ENCODE measurements at places on chromosomes 1 and 21.

DNA sequence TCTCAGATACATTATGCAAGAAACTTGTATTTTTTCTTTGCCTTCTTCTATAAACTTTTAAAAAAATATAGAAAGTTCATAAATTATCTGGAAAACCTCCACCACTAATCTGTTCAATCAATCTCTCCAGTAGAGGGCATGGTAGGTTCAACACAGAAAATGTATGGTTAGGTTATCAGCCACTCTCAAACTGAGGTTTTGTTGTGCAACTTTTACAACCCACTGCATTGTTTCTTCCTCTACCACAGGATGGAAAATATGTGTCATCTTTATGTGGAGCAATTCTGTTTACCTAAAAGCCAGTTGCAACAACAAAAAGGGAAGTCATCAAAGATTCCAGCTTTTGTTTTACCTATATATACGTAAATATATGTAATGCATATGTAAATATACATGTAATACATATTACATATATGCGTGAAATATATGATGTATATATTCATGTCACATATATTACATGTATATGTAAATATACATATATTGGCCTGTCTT is 3.0 kb upstream of the RGS2 start:
- DNase-seq, result peak; percentile 45

GRCh38 chr1:15402809-15403450 is 6.8 kb upstream of the EFHD2 start:
- no peak for DNase-seq

DNA sequence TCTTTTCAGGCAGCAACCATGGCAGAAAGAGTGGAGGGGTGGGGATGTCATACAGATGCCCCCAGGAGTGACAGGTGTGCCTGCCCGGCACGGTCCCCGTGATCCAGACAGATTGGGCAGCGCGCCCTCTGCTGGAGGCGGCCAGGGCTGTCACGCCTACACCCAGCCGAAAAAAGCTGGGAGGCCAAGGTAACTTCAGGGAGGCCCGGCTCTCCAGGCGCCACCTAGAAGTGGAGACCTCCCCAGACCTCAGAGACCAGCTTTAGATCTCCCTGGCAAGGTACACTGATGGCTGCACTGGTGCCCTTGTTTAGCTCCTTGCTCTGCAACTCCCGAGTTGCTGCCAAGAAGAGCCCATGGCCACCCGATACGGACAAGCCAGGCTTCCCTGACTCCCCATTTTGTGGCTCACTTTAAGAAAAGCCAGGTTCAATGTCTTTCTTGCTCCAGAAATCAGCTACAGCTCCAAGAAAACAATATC is 6.6 kb downstream of the GOLT1A start:
- DNase-seq, result peak; percentile 55

- DNase-seq, result peak; percentile 46
Observed at GRCh38 chr1:110380672-110381283, 10.0 kb downstream of the SLC16A4 start.

DNA sequence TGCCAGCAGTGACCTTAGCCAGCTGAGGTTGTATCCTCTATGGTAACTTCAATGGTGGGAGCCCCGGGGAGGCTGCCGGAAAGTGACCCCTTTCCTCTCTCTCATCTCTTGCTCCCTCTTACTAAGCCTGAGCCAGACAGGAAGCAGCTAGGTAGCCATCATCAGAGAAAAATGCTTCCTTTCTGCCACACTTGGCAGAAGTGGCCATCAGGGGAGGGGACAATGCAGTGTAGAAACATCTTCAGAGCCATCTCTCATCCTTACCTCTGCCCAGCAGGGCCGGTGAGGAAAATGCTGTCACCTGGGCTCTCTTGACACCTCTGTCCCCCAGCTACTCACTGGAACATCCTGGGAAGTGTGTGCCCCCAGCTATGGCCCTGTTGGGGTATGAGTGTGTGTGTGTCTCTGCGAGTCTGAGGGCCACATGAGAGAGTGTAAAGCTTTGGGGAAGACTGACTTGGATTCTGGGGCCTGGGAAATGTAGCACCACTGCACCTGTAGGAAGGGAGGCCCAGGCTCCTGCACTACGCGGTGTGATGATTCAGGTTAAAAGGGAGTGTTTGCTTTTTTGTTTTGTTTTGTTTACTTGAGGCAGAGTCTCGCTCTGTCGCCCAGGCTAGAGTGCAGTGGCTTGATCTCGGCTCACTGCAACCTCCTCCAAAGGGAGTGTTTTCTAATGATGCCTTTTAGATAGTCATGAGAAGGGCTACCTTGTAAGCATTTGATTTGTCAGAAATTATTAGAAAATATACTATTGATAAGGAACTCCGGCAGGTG is 48.7 kb upstream of the CNTN2 start:
- no peak for DNase-seq

Measured in naive B cell (primary cell).